ENCODE measurements at places on chromosomes 16 and 17. TPM values are rescaled to one million over a fixed set of nuclear protein-coding genes. Genes with fewer than 3 reads are reported as not detected.
A peak's percentile ranks its signal among the peaks of the same experiment; 100 is the strongest.

The MT1E gene
- 50.6 TPM for total RNA-seq

The GRAPL gene
- not detected for total RNA-seq

The ABI3 gene
- total RNA-seq = 9.7 TPM

The DYNLRB2 gene
- not detected for total RNA-seq

The KCTD13 gene
- total RNA-seq = 32.4 TPM

The HCRT gene
- not detected for total RNA-seq

The TSPOAP1 gene
- 0.21 TPM for total RNA-seq

The APOBR gene
- not detected for total RNA-seq

The C16orf89 gene
- not detected for total RNA-seq

The PRRT2 gene
- 9.0 TPM for total RNA-seq

The TMC5 gene
- 1.0 TPM for total RNA-seq

The NME4 gene
- 261 TPM for total RNA-seq

The KRT33A gene
- not detected for total RNA-seq

DNA sequence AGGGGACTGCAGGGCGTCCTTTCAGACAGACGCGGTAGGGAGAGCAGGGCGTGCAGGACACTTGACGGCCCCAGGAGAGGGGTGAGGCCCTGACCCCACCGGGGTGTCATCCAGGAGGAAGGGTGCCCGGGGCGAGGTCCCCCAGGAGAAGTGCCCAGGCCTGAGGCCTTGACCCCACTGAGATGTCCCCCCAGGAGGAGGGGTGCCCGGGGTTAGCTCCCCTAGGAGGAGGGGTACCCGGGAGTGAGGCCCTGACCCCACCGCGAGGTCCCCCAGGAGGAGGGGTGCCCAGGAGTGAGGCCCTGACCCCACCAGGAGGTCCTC lies 27.2 kb upstream of the METRNL start:
- H3K27me3 ChIP-seq = no peaks in the 10 kb centered on the region
- peak overlapping the region; percentile 85 for H3K27ac ChIP-seq
- peaks cover 10% of the 10 kb centered on the region for H3K4me1 ChIP-seq
- H3K4me3 ChIP-seq = peak overlapping the region; percentile 68
- peaks cover under 1% of the 10 kb centered on the region for H3K36me3 ChIP-seq

GRCh38 chr16:67393111-67393787 lies at the start of gene TPPP3:
TSS of gene TPPP3 (minus strand) at chr16:67393498. CDS start at chr16:67391111, 2,387 bp downstream.
- H3K4me1 ChIP-seq = peaks cover 14% of the 10 kb centered on the region
- peak; percentile 82 for DNase-seq
- peaks cover 8% of the 10 kb centered on the region for H3K27me3 ChIP-seq
- peak within 1 kb of the TSS; percentile 31 for H3K4me3 ChIP-seq
- H3K36me3 ChIP-seq = no peaks in the 10 kb centered on the region
- no peak within 1 kb of the TSS for H3K27ac ChIP-seq

GRCh38 chr16:79182616-79183015 lies 417.9 kb downstream of the MAF start:
- no peaks in the 10 kb centered on the region for H3K4me1 ChIP-seq
- no peak overlapping the region for H3K27ac ChIP-seq
- no peaks in the 10 kb centered on the region for H3K36me3 ChIP-seq
- no peaks in the 10 kb centered on the region for H3K27me3 ChIP-seq
- no peak for DNase-seq
- no peak overlapping the region for H3K4me3 ChIP-seq

GRCh38 chr17:72373910-72374741 lies 253.3 kb downstream of the SOX9 start:
- no peak overlapping the region for H3K4me3 ChIP-seq
- peak; percentile 71 for DNase-seq
- H3K4me1 ChIP-seq = peaks cover 62% of the 10 kb centered on the region
- no peaks in the 10 kb centered on the region for H3K36me3 ChIP-seq
- H3K27me3 ChIP-seq = no peaks in the 10 kb centered on the region

DNA sequence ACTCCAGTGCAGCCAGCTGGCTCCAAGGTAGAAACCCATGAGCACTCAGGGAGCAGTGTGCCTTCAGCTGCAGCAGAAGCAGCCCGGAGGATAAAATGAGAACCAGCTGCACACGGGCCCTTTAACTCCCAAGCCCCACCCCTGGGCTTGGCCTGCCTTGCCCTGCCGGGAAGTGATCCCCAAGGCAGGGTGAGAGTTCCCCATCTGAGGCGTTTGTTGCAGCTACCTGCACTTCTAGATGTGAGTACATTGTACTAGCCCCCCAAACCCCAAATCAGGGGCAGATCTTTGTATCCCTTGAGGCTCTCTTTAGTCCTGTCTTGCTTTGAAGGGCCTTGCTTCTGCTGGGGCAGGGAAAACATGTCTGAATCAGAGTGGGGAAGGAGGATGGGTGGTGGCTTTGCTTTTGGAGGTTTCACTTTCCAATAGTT lies at the start of gene MVP:
Gene MVP (plus strand): TSS at position 192 of the 431 bp plus-strand sequence. CDS start 10,088 bp downstream, outside the sequence.
- peaks cover 22% of the 10 kb centered on the region for H3K36me3 ChIP-seq
- H3K4me3 ChIP-seq = peak within 1 kb of the TSS; percentile 31
- peak; percentile 59 for DNase-seq
- no peaks in the 10 kb centered on the region for H3K27me3 ChIP-seq
- peak within 1 kb of the TSS; percentile 39 for H3K27ac ChIP-seq
- H3K4me1 ChIP-seq = peaks cover 44% of the 10 kb centered on the region

DNA sequence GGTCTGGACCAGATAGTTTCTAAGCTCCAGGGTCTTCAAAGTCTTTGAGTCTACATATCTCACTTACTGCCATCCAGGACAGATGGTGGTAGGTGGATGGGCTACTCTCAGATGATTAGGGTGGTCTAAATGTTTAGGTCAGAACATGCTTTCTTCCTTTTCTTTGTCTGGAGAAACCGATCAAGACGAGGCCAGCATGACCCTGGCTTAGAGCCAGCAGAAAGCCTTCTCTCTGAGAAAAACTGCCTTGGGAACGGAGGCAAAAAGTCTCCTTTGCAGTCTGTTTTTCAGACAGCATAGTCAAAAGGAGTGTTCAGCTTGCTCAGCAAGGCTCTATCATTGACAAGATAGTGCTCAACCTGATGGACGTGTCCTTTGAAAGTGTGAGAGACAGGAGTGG lies 48.8 kb downstream of the SPACA3 start:
- no peak for DNase-seq
- no peak overlapping the region for H3K27ac ChIP-seq
- H3K36me3 ChIP-seq = no peaks in the 10 kb centered on the region
- H3K27me3 ChIP-seq = no peaks in the 10 kb centered on the region
- H3K4me1 ChIP-seq = peaks cover 19% of the 10 kb centered on the region
- H3K4me3 ChIP-seq = no peak overlapping the region

DNA sequence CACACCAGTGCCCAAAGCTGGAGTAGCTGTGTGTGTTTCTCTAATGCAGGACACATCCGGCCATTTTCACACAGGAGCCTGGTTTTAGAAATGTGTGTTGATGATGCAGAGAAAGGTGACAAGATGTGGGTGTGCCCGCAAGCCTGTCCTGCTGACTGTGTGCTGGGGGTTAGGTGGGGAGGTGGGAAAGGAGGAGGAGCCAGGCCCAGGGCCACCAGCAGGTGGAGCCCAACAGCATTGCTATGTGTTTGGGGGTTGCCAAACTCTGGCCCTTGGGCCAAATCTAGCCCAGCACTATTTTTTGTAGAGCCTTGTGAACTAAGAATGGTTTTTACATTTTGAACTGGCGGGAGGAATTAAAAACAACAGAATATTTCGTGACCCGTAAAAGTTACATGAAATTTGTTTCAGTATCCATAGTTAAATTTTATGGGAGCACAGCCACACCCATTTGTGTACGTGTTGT lies 61.7 kb upstream of the LGALS9 start:
- H3K4me3 ChIP-seq = no peak overlapping the region
- DNase-seq = peak; percentile 35
- H3K4me1 ChIP-seq = peaks cover 32% of the 10 kb centered on the region
- no peak overlapping the region for H3K27ac ChIP-seq

- H3K27me3 ChIP-seq = peaks cover 3% of the 10 kb centered on the region
- H3K4me1 ChIP-seq = peaks cover 52% of the 10 kb centered on the region
- H3K4me3 ChIP-seq = no peak overlapping the region
- DNase-seq = no peak
- no peaks in the 10 kb centered on the region for H3K36me3 ChIP-seq
Observed at GRCh38 chr16:52494621-52495020, 52.3 kb downstream of the TOX3 start.

- no peak for DNase-seq
- no peak overlapping the region for H3K27ac ChIP-seq
- H3K4me1 ChIP-seq = no peaks in the 10 kb centered on the region
- peaks cover 28% of the 10 kb centered on the region for H3K27me3 ChIP-seq
- H3K36me3 ChIP-seq = no peaks in the 10 kb centered on the region
Observed at GRCh38 chr16:1913327-1914083, 4.7 kb downstream of the HS3ST6 start.

DNA sequence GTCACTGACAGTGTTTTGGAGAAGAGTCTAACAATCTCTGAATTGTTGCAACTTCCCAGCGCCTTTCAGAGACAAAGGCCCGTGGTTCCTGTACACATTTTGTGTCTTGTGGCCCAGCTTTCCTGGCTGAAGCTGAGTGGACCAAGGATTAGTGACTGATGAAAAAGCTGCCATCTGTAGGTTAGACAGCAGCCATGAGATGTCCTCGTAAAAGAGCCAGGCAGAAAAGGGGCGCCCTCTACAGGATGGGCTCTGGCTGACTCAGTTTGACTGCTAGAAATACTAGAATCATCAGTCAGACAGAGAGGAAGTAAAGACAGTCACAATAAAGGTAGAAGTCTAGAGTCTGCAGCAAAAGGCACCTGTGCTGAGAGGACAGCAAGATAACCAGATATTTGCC lies 26.5 kb upstream of the NF1 start:
- H3K4me1 ChIP-seq = no peaks in the 10 kb centered on the region
- peak; percentile 33 for DNase-seq
- H3K4me3 ChIP-seq = no peak overlapping the region
- no peaks in the 10 kb centered on the region for H3K27me3 ChIP-seq
- H3K36me3 ChIP-seq = no peaks in the 10 kb centered on the region

DNA sequence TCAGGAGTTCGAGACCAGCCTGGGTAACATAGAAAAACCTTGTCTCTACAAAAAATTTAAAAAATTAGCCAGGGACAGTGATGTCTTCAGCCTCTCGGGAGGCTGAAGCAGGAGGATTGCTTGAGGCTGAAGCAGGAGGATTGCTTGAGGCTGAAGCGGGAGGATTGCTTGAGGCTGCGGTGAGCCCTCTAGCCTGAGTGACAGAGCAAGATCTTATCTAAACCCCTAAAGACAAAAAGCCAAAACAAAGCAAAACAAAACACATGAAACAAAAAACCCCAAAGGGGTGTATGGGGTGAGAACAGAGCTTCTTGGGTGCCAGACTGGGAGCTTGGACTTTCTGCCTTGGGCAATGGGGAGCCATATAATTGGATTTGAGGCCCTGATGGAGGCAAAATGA lies 2.6 kb downstream of the SPNS3 start:
- H3K36me3 ChIP-seq = no peaks in the 10 kb centered on the region
- no peak overlapping the region for H3K4me3 ChIP-seq
- H3K27ac ChIP-seq = no peak overlapping the region
- DNase-seq = no peak
- no peaks in the 10 kb centered on the region for H3K27me3 ChIP-seq

DNA sequence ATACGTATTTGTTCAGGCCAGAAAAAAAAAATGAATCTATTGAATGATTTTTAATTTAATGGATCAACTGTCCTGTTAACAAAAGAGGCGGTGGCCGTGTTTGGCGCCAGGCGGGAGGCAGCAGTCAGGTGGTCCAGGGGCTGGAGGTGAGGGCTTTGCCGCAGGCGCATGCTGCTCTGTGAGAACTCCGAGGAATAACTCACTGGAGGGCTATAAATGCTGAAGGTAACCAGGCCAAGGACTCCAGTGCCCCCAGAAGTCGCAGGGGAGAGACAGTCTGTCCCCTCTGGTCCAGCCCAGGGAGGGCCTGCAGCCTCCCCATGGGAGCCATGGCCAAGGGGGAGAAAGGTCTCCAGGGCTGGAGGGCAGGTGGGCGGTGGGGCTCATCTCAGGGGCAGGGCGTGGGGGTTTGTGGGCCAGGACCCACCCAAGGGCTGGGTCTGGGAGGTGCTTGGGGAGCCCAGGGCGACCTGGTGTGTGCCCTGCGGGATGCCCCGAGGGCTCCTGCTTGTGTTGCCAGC lies 7.1 kb upstream of the BAHCC1 start:
- peak overlapping the region; percentile 62 for H3K4me3 ChIP-seq
- no peak for DNase-seq
- H3K36me3 ChIP-seq = peaks cover 11% of the 10 kb centered on the region

- peaks cover 10% of the 10 kb centered on the region for H3K4me1 ChIP-seq
- no peaks in the 10 kb centered on the region for H3K36me3 ChIP-seq
- H3K27ac ChIP-seq = no peak overlapping the region
- H3K4me3 ChIP-seq = no peak overlapping the region
Observed at GRCh38 chr17:47704736-47705135, 10.8 kb downstream of the TBKBP1 start.

- peaks cover 46% of the 10 kb centered on the region for H3K4me1 ChIP-seq
- H3K27me3 ChIP-seq = no peaks in the 10 kb centered on the region
- H3K4me3 ChIP-seq = no peak overlapping the region
- peaks cover 3% of the 10 kb centered on the region for H3K36me3 ChIP-seq
Observed at GRCh38 chr17:75694536-75694935, 26.7 kb upstream of the ITGB4 start.

DNA sequence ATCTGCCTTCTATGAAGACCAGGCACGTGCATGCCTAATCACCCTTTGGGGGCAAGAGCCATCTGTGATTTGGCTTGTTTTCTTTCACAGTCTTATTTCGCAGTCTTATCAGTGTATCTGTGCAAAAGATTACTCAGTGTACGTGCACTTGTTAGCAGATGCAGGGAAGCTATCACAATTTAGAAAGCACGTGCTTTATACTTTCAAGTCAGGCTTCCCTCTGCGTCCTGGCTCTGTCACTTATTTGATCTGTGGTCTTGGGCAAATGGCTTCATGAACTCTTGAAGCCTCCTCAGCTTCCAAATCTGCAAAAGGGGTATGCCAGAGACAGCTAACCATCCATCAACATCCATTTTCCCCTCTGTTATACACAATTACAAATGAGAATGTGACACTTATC lies 246.4 kb downstream of the XYLT1 start:
- DNase-seq = no peak
- no peaks in the 10 kb centered on the region for H3K27me3 ChIP-seq
- H3K4me1 ChIP-seq = no peaks in the 10 kb centered on the region

DNA sequence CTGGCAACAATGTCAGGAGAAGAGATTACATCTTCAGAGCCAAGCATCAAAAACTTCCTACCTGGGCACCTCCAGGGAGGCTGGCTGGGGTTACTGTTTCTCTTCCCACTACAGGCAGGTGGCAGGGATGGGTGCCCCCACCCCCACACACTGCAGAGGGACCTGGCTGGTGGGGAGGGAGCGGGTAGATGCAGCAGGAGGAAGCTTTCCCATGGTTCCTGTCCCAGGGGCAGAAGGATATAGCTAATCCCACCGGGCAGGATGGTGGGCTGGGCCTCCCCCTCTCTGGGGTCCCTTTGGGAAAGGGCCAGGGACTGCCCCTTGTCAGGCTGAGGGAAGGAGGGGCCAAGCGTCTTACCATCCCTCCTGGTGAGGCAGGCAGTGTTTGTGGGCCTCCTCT lies 16.7 kb upstream of the MTMR4 start:
- H3K4me3 ChIP-seq = peak overlapping the region; percentile 46
- no peaks in the 10 kb centered on the region for H3K27me3 ChIP-seq
- no peaks in the 10 kb centered on the region for H3K4me1 ChIP-seq
- no peaks in the 10 kb centered on the region for H3K36me3 ChIP-seq
